ENCODE measurements at places on chromosomes 7 and 10. TPM values are rescaled to one million over a fixed set of nuclear protein-coding genes. Genes with fewer than 3 reads are reported as not detected.

GRCh38 chr10:49651917-49652316, 27.5 kb upstream of the C10orf53 start:
- H3K27ac ChIP-seq = no peak overlapping the region
- no peaks in the 10 kb centered on the region for H3K36me3 ChIP-seq
- peaks cover 7% of the 10 kb centered on the region for H3K4me1 ChIP-seq
- DNase-seq = no peak
- H3K4me3 ChIP-seq = no peak overlapping the region

DNA sequence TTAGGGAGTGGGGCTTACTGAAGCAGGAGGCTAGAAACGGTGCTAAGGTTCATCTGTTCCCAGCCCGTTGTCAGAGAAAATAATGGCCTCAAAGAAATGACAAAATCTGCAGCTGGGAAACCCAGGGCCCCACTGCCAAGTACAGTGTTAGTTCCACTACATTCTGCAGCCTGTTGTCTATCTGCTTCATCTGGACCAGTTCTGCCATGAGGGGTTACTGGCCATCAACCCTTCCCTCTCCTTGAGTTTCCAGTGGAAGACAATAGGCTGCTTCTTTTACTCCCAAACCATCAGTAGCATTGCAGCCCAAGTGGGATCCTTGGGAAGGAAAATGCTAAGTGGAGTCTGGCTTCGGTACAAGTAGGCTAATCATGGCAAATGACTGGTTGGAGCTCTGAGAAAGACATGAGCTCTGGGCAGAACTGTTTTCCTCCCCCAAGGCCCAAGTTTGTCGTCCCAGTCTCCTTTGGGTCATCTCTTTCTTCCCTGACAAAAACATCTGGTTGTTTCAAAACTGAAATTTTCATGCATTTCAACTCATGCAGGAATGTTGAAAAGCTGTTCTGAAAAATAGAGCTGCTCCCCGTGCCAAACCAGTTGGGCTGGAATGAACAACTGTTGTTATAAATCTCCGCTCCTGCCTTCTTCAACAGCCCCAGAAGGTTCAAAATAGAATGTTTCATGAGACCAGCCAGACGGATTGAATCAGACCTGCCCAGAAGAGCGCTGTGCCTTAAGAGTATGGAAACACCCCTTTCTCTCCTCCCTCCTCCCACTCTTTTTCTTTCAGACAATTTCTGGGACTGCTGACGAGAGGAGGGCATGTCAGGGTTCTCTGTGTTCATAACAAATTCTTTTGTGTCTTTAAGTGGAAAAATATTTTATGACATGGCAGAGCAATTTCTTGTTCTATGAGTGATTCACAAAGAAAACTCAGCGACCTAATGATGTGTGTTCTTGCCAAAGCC, 116.6 kb downstream of the RAB18 start:
- no peak overlapping the region for H3K4me3 ChIP-seq
- no peaks in the 10 kb centered on the region for H3K4me1 ChIP-seq
- no peak overlapping the region for H3K27ac ChIP-seq
- H3K27me3 ChIP-seq = peaks cover 28% of the 10 kb centered on the region
- DNase-seq = no peak

- DNase-seq = no peak
- peaks cover 9% of the 10 kb centered on the region for H3K4me1 ChIP-seq
- no peak overlapping the region for H3K27ac ChIP-seq
- H3K4me3 ChIP-seq = no peak overlapping the region
Observed at GRCh38 chr7:98185101-98185500, 26.1 kb upstream of the BHLHA15 start.

GRCh38 chr10:101848408-101848807, 4.8 kb upstream of the KCNIP2 start:
- H3K4me3 ChIP-seq = no peak overlapping the region
- H3K27me3 ChIP-seq = peaks cover 6% of the 10 kb centered on the region
- peaks cover 20% of the 10 kb centered on the region for H3K4me1 ChIP-seq
- peaks cover 19% of the 10 kb centered on the region for H3K36me3 ChIP-seq

DNA sequence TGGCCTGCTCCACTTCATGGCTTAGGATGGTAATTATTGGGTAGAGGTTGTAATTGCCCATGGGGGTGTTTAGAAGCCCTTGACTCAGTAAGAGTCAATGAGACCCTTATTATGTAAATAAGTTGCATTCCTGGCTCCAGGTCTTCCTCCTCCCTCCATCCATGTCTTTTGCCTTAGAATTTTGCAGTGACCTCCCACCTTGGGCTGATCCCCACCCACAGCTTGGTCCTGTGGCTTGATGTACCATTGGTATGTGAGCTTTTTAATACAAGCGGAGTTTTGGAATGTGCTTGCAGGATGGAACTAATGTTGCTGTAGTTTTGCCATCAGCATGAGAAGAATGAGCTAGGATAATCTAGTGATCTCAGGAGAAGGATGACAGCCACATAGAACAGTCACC, 73.2 kb upstream of the DGKI start:
- no peaks in the 10 kb centered on the region for H3K27me3 ChIP-seq
- no peak overlapping the region for H3K27ac ChIP-seq
- peaks cover 36% of the 10 kb centered on the region for H3K36me3 ChIP-seq
- DNase-seq = no peak

GRCh38 chr10:13771992-13772391, 185.2 kb downstream of the PRPF18 start:
- no peak for DNase-seq
- no peak overlapping the region for H3K4me3 ChIP-seq
- H3K4me1 ChIP-seq = no peaks in the 10 kb centered on the region
- H3K36me3 ChIP-seq = no peaks in the 10 kb centered on the region
- H3K27me3 ChIP-seq = peaks cover 24% of the 10 kb centered on the region
- H3K27ac ChIP-seq = no peak overlapping the region

DNA sequence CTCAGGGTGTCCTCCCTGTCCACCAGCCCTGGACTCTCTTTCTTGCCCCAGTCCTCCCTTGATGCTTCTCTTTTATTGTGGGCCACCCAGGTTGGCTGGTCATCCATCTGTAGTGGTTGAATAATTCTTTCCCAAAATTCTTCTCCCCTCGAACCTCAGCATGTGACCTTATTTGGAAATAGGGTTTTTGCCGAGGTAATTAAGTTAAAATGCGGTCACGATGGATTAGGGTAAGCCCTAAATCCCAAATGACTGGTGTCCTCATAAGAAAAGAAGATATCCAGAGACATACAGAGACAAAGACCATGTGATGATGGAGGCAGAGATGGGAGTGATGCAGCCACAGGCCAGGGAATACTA, 74.3 kb downstream of the GFRA1 start:
- H3K4me1 ChIP-seq = no peaks in the 10 kb centered on the region
- H3K36me3 ChIP-seq = no peaks in the 10 kb centered on the region
- H3K4me3 ChIP-seq = no peak overlapping the region
- H3K27ac ChIP-seq = no peak overlapping the region
- no peak for DNase-seq

DNA sequence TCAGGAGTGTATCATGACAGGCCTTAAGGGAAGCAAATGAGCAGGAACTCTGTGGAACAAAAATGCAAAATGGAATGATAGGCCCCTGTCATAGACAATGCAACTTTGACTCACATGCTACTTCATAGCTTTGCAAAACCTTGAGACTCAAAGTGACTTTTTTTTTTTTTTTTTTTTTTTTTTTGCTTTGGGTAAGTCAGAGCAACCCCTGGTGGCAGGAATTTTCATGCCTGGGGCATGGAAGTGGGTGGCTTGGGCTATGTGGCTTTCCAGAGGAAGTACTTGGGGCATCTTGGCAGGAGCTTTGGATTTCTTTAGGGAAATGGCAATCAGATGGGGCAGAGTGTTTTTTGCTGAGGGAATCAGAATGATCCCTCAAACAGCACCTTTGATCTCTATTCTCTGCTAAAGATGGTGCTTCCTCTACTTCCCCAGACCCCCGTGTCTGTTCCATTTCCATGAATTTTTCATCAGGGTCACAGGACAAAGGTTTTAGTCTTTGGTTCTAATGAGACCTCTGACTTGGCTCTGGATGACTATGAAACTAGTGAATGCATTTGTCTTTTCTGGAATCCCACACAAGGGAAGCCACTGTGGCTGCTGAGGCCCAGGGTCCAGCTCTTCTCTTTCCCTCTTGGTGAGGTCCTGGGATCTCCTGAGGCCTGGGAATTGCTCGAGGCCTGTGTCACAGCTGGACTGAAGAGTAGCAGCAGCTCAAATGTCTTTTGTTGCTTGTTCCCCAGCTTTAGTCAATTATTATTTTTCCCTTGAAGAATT, 62.8 kb downstream of the TACC2 start:
- H3K36me3 ChIP-seq = no peaks in the 10 kb centered on the region
- H3K27ac ChIP-seq = no peak overlapping the region
- DNase-seq = no peak

C7orf57 gene
- total RNA-seq = not detected

DNA sequence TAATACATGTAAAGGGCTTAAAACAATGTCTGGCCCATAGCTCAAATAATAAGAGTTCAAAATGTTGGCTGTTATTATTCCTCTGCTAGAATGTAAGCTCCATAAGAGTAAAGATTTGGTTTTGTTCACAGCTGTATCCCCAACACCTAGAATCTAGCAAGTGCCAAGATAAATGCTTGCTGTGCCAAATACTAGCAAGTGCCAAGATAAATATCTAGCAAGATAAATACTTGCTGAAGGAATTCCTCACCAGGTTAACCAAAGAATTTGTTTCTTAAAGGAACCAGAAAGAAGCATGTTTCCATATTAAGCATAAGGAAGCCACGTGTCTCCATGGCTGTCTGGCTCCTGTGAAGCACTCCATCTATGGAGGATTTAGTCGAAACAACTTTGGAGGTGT, 235.2 kb upstream of the SP4 start:
- H3K27ac ChIP-seq = no peak overlapping the region
- H3K27me3 ChIP-seq = peaks cover 14% of the 10 kb centered on the region
- H3K4me1 ChIP-seq = no peaks in the 10 kb centered on the region
- no peaks in the 10 kb centered on the region for H3K36me3 ChIP-seq
- no peak overlapping the region for H3K4me3 ChIP-seq
